Mesenchymal stem cell (in vitro differentiated cells and primary cell): ENCODE measurements at places on chromosomes 7 and 10.

GRCh38 chr7:1900847-1901246, 230.8 kb downstream of the ELFN1 start:
- no peak for DNase-seq

GRCh38 chr7:4103352-4104091, 578.6 kb upstream of the FOXK1 start:
- peak; percentile 62 for DNase-seq

DNA sequence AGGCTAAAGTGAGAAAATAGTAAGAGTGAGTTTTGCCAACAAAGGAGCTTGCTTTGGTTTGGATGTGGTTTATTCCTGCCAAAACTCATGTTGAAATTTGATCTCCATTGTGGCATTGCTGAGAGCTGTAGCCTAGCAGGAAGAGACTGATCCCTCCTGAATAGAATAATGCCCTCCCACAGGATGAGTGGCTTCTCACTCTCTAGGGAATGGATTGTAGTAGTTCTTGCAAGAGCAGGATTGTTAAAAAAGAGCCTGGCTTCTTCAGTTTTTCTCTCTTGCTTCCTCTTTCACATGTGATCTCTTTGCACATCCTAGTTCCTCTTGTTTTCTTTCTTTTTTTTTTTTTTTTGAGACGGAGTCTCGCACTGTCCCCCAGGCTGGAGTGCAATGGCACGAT, 34.4 kb downstream of the ASAH2 start:
- DNase-seq, result no peak

GRCh38 chr10:75712242-75712880, 280.9 kb downstream of the LRMDA start:
- DNase-seq, result no peak

- no peak for DNase-seq
Observed at GRCh38 chr7:116241291-116241690, 31.0 kb downstream of the TES start.

- no peak for DNase-seq
Observed at GRCh38 chr10:68471063-68471585, 649 bp downstream of the DNA2 start.

- DNase-seq, result no peak
Observed at GRCh38 chr10:129501652-129502436, 34.8 kb downstream of the MGMT start.

DNA sequence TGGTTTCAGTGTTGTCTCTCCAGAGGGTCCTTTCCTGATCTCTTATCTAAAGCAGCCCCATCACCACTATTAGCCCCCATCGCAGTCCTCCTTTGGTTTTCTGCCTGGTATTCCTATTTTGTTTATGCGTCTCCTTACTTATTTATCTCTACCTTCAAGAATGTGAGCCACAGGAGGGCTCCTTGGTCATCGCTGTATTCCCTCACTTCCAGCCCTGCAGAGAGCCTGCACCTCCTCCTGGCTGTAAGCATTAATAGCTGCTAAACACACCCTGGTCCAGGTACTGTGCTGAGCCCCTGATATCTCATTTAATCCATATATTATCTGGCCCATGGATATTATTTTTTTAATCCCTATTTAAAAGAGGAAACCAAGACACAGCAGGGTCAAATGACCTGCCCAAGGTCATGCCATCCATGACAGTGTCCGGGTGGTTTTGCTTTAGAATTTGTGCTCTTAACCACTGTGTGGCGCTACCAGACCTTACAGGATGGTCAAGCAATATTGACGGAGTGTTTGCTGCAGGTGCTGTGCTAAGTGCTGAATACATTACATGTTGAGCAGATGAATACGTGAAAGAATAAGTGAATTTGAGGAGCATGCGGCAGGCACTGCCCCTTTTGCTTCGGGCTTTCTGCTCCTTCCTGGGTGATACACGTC, 227.2 kb downstream of the ADAM12 start:
- DNase-seq, result peak; percentile 40

- no peak for DNase-seq
Observed at GRCh38 chr7:82085116-82085515, 315.3 kb upstream of the HGF start.

DNA sequence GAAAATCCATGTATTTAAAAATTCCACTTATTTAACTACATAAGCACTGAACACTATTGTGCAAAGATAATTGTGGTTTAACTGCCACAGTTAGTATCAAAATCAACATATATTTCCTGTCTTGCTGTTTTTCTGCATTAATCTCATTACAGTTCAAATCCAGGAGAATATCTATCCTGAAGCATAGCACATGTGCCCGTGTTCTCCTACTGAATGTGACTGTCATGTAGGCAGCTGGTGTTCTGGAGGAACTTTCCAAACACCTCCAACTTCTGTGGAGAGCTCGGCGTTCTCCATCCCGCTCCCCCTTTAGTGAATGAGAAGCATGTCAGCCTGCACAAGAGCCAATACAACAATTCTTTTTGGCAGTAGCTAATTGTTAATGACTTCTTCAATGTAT, 76.4 kb upstream of the IKZF1 start:
- DNase-seq, result no peak

- DNase-seq, result no peak
Observed at GRCh38 chr7:29196191-29196590, 1.6 kb downstream of the CHN2 start.

- DNase-seq, result peak; percentile 73
Observed at GRCh38 chr7:113087071-113087998, 708 bp upstream of the GPR85 start.

DNA sequence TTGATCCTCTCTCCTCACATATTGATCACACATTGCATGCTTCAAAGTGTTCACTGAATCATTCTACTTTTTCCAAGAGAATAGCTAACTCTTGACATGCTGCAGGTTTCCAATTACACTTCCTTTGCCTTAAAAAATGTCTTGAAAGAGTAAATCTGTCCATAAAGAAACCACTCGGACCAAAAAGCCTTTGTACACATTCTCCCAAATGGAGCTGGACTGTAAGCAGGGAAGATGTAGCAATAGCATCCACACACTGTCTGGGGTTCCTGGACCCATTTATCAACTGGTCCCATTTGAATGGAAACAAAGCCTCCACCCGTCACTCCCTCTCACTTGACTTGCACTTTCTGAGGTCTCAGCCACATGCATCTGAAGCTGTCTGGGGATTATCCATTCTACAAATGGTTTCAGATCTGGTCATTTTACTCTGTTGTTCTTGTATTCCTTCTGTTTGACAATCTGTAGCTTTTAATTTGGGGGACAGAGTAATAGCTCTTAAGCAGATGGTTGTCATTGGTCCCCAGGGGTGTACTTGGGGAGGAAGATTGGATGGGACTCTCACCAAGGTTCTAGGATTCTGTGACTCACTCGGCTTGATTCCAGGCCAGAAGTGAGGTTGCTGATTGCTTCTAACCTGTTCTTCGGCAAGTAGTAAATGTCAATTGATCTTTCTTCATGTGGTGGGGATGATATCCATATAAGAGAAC, 203.5 kb downstream of the HIBADH start:
- peak; percentile 14 for DNase-seq

- DNase-seq, result peak; percentile 6
Observed at GRCh38 chr10:116201011-116201410, 72.0 kb downstream of the GFRA1 start.

DNA sequence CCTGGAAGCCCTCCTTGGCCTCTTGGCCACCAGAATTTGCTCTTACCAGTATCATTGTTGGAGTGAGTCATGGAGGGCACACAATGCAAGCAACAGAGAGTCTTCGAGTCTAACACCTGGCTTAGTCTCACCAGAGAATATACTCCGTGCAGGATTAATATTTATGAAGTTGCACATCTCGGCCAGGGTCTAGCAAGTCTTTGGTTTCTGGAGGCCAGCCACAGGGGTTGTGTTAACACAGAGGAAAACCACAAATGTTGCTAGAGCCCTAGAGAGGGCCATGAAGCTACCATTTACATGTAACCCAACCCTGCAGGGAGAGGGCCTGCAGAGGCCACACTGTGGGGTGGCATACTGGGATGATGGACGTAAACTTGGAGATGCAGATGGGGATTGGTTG, 71.8 kb downstream of the MTPN start:
- no peak for DNase-seq

DNA sequence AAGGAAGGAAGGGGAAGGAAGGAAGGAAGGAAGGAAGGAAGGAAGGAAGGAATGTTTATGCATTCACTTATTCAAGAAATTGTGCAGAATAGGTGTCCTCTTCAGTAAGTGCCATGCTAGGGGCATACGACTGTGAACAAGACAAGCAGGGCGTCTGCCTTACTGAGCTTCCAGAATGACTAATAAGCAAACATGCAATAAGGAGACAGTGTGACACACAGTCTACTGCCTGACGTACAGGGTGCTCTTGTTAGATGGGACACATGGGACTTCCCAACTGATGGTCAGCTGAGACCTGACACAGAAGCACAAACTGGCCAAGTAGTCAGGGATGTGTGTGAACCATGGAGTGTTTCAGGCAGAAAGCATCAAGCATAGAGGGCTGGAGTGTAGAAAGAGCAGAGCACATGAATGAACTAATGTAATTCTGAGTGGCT, 18.2 kb downstream of the DNAJC12 start:
- DNase-seq, result peak; percentile 46

GRCh38 chr10:124053971-124054370, 39.4 kb downstream of the CHST15 start:
- no peak for DNase-seq

- DNase-seq, result peak; percentile 81
Observed at GRCh38 chr10:34116220-34116641, 698.9 kb downstream of the PARD3 start.

DNA sequence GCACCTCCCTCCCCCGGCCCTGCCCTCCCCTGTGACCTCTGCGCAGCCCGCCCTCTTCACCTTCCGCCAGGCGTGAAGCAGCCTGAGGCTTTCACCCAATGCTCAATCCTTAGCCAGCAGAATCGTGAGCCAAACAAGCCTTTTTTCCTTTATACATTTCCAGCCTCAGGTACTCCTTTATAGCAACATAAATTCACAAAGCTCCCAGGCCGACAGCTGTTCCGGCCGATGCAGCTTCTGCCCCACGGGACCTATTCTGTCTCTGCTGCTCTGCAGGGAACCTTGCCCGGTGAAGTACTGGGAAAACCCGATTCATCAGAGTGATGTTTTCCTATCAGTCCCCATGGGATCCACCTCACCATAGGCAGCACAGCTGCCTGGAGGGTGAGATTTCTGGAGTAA, 87.4 kb downstream of the CHST15 start:
- DNase-seq, result peak; percentile 56

- no peak for DNase-seq
Observed at GRCh38 chr10:73225518-73225917, 21.5 kb downstream of the DNAJC9 start.

DNA sequence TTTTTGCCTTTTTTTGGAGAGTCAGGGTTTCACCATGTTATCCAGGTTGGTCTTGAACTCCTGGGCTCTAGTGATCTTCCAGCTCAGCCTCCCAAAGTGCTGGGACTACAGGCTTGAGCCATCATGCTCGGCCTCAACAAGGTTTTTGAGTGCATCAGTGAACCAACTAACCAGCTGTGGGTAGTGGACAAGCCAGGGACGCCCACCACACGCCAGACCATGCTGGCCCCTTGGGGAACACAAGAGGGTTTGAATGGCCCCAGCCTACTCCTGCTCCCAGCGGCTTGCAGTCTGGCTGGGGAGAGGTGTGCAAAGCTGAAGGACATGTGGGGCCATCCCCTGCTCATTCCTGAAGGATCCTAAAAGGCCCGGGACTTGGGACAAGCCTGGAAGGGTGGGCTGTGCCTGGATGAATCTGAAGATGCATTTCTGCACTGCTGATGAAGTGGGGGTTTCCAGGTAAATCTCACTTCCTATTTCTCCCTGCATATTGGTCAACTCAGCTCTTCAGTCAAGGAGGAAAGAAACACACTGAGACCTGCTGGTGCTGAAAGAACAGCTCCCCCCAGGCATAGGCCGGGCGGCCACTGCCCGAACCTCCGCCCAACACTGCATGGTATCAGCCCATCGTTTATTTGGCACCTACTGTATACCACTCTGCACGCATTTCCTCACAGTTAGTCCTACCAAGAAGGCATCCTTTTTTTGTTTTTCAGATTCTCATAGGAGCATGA, 6.9 kb downstream of the MMD2 start:
- no peak for DNase-seq
